ENCODE measurements at places on chromosomes 11 and 22. TPM values are rescaled to one million over a fixed set of nuclear protein-coding genes. Genes with fewer than 3 reads are reported as not detected.

DNA sequence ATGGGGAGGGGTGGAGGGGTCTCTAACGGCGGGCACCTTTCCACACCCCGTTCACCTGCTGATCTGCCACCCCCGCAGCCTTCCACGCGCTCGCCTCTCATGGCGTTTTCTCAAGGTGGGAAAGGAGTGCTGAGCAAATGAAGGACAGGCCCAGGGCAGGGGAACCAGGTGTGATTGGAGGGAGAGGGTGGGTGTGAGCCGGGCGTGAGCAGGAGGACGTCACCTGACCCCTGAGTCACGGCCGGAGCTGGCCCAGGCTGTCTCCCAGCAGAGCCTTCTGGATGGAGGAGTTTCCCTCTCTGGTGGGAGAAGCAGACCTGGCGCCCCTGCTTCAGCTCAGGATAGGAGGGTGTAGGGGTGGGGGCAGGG lies 14.0 kb upstream of the ARHGAP8 start:
- H3K4me3 ChIP-seq, result no peak overlapping the region
- no peak for DNase-seq
- H3K27ac ChIP-seq, result no peak overlapping the region

- no peak for DNase-seq
- peaks cover 59% of the 10 kb centered on the region for H3K36me3 ChIP-seq
- peaks cover 48% of the 10 kb centered on the region for H3K4me1 ChIP-seq
- H3K27ac ChIP-seq, result peak overlapping the region; percentile 57
- no peaks in the 10 kb centered on the region for H3K27me3 ChIP-seq
These were observed 1.4 kb upstream of the MTA2 start for GRCh38 chr11:62603072-62603408.

GRCh38 chr11:66745356-66746235 lies 16.6 kb upstream of the SPTBN2 start:
- no peaks in the 10 kb centered on the region for H3K4me1 ChIP-seq
- peaks cover 2% of the 10 kb centered on the region for H3K27me3 ChIP-seq
- peak overlapping the region; percentile 90 for H3K4me3 ChIP-seq
- DNase-seq, result peak; percentile 34
- H3K27ac ChIP-seq, result peak overlapping the region; percentile 80

DNA sequence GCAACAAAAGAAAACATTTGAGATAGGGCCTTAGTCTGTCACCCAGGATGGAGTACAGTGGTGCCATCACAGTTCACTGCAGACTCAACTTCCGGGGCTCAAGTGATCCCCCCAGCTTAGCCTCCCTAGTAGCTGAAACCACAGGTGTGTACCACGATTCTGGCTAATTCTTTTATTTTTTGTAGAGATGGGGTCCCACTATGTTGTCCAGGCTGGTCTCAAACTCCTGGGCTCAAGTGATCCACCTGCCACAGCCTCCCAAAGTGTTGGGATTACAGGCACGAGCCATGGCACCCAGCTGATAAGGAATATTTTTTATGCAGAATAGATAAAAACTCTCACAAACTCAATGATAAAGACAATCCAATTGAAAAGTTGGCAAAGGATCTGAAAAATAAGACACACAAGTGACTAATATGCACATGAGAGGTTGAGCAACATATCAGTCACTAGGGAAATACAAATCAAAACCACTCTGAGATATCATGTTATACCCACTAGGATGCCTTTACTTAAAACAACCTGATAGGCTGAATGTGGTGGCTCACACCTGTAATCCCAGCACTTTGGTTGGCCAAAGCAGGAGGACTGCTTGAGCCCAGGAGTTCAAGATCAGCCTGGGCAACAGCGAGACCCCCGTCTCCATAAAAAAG lies 33.9 kb upstream of the CLTCL1 start:
- DNase-seq, result no peak
- H3K36me3 ChIP-seq, result peaks cover 21% of the 10 kb centered on the region
- no peak overlapping the region for H3K4me3 ChIP-seq
- H3K4me1 ChIP-seq, result no peaks in the 10 kb centered on the region
- H3K27ac ChIP-seq, result no peak overlapping the region
- H3K27me3 ChIP-seq, result no peaks in the 10 kb centered on the region

DNA sequence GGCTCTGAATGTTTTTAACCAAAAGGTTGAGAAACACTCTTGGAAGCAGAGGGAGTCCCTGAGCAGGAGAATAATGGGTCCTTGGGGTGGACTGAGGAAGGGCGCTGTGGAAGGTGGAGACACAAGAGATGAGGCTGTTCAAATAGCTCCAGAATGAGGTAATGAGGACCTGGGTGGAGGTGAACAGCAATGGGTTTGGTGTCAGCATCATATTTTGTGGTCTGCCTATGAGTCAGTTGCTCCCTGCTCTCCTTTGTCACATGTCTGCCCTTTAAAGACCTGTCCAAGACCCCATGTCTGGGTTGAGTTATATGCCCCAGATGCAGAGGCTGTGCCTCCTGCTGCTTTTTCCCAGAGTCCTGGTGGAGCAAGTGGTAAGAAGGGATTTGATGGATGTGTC lies 113.6 kb downstream of the BARX2 start:
- H3K4me1 ChIP-seq, result no peaks in the 10 kb centered on the region
- H3K4me3 ChIP-seq, result no peak overlapping the region
- H3K36me3 ChIP-seq, result no peaks in the 10 kb centered on the region
- H3K27me3 ChIP-seq, result peaks cover 3% of the 10 kb centered on the region

GRCh38 chr11:85884581-85885021 lies 29.4 kb downstream of the CCDC83 start:
- no peaks in the 10 kb centered on the region for H3K4me1 ChIP-seq
- peaks cover 7% of the 10 kb centered on the region for H3K27me3 ChIP-seq

DNA sequence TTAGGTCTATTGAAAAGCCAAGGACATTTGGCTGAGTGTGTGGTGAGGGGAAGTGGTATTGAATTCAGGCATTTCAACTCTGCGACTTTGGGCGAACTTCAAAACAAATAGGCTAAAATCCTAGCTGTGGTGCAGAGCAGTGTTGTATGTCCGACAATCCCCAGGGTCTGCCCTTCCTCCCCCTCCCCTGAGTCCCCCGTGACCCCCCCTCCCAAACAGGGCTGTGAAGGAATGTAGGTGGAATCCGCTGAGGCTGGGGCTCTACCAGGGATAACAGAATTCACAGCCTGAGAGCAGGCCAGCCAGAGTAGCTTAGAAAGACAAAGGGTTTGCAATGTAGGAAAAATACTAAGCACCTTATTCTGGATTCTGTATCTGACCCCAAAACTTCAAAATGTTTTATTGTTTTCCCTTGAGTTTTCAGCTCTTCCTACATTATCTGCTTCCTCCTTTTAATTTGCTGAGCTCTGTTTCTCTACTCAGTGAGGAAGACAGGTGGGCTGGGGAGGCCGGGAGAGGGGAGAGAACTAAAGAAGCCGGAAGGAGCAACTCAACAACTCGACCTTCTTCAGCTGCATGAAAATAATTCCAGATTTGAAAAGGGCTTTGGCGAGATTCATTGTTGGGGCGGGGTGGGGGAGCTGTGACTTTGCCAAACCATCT lies 315.2 kb downstream of the BLID start:
- H3K4me1 ChIP-seq, result no peaks in the 10 kb centered on the region
- no peak for DNase-seq
- no peak overlapping the region for H3K27ac ChIP-seq
- H3K4me3 ChIP-seq, result no peak overlapping the region
- no peaks in the 10 kb centered on the region for H3K36me3 ChIP-seq

DNA sequence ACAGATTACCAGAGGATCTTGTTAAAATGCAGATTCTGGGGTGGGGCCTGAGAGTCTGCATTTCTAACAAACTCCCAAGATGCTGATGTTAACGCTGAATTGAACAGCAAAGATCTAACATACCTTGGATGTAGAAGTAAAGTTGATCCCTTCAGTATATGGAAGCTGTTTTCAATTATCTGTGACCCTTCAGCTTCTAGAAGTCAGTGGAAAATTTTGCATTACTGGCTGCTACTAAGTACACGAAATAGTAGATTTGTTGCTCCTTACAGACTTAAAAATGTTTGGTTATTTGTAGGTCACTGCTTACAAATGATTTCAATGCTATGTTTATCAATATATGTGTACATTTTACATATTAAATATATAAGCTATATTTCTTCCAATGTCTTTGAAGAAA lies 107.4 kb downstream of the ARHGAP42 start:
- no peaks in the 10 kb centered on the region for H3K4me1 ChIP-seq
- no peak for DNase-seq
- no peak overlapping the region for H3K4me3 ChIP-seq
- no peaks in the 10 kb centered on the region for H3K36me3 ChIP-seq
- no peaks in the 10 kb centered on the region for H3K27me3 ChIP-seq
- H3K27ac ChIP-seq, result no peak overlapping the region

DNA sequence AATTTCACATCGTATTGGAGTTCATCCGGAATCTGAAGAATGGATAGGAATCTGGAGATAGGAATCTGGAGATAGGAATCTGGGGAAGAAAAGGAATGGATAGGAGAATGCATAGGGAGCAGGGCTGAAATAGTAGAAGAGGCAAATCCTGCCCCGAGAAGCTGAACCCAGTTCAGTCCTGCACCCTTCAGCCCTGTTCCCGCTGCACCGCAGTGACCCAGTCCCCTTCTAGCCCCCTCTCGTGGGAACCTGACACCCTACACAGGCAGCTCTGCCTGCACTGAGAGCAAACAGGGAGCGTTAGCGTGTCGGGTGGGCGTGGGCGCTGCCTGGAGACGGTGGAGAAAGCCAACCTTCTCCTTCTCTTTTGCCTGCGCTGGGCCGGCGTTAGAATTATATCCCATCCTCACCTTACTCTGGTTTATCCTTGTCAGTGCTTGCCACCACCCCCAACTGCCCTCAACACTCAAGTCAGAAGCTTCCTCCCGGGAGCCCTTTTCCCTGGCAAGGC lies 1.0 kb upstream of the CCKBR start:
- H3K4me3 ChIP-seq, result no peak overlapping the region
- no peak for DNase-seq
- no peaks in the 10 kb centered on the region for H3K4me1 ChIP-seq
- H3K36me3 ChIP-seq, result no peaks in the 10 kb centered on the region

DNA sequence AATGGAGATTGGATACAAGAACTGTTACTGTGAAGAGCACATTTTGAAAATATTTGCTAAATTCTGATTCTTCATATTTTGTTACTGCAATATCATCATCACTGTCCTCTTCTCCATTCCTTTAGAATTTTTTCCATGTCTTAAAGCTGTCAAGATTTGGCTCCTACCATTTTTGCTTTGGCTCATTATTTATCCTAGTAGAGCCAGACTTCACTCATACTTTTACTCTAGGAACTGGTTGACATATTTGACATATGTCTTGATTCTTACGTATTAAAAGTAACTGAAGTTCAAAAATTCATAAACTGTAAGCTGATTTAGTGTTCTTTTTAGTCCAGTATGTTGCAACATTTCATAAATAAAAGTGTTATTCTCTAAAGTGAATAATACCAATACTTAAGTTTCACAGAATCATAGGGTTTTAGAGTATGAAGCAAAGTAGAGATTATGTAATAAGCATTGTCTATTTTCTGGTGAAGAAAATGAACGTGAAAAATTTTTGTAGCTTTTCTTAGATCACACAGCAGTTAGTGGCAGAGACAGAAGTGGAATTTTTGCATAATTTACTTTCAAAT lies 225.6 kb downstream of the TMEM135 start:
- no peak overlapping the region for H3K27ac ChIP-seq
- H3K27me3 ChIP-seq, result no peaks in the 10 kb centered on the region
- no peaks in the 10 kb centered on the region for H3K36me3 ChIP-seq
- no peaks in the 10 kb centered on the region for H3K4me1 ChIP-seq

- no peak for DNase-seq
- H3K27ac ChIP-seq, result no peak overlapping the region
- H3K36me3 ChIP-seq, result no peaks in the 10 kb centered on the region
- H3K4me1 ChIP-seq, result no peaks in the 10 kb centered on the region
- H3K4me3 ChIP-seq, result no peak overlapping the region
These were observed 39.3 kb upstream of the LRRC4C start for GRCh38 chr11:41498726-41499125.

- no peak for DNase-seq
- no peak overlapping the region for H3K4me3 ChIP-seq
- no peak overlapping the region for H3K27ac ChIP-seq
- H3K27me3 ChIP-seq, result peaks cover 7% of the 10 kb centered on the region
- peaks cover under 1% of the 10 kb centered on the region for H3K4me1 ChIP-seq
These were observed 55.8 kb downstream of the UBASH3B start for GRCh38 chr11:122711362-122711761.

DNA sequence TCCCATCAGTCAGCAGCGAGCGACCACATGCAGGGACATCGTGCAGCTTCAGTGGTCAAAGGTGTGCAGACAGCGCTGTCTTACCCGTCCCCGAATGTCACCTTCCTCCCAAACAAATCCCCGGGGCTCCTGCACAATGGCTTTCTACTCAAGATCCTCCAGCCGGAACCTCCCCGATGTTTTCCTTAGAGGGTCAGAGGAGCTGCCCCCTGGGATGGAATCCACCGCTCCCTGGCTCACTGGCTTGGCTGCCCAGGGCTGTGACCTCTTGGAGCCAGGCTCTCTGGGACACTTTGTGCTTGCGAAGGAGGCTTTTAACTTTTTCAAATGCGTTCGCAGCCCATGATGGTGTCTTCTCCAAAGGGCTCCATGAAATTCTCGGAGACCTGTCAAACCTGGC lies 17.3 kb upstream of the FGF19 start:
- H3K27ac ChIP-seq, result no peak overlapping the region
- H3K4me1 ChIP-seq, result no peaks in the 10 kb centered on the region
- H3K36me3 ChIP-seq, result no peaks in the 10 kb centered on the region
- no peak overlapping the region for H3K4me3 ChIP-seq

GRCh38 chr11:70942593-70942992 lies 309.8 kb downstream of the SHANK2 start:
- no peaks in the 10 kb centered on the region for H3K4me1 ChIP-seq
- no peak overlapping the region for H3K4me3 ChIP-seq
- H3K36me3 ChIP-seq, result no peaks in the 10 kb centered on the region

DNA sequence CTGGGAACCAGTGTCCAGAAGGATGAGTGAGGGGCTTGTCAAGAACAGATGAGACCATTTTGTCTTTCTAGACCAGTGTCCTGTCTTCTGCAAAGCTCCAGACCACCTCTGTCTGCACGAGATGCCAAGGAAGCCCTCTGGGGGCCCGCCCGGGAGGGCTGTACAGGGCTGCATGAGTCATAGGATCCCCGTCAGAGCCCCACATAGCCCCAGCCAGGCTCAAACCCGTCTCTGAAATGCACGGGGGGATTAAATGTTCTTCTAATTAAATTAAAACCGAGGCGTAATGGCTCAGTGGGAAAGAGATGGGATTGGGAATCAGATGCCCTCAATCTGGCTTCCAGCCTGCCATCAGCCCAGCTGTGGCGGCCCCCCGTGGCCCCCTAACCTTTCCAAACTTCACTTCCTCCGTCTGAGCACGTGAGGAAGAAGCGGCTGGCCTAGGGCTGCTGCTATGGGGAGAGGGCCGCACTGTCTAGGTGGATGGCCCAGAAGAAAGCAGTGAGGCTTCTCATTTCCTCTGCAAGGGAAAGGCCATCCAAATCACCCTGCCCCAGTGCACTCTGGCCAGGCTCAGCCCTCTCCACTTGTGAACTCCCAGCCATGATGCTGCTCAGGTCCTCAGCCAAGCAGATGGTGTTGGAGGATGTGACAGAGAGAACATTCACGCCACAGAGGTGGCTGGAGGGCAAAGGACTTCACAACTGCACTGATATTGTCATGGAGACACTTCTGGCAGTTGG lies 32.8 kb downstream of the KCNQ1OT1 start:
- DNase-seq, result no peak
- H3K27ac ChIP-seq, result no peak overlapping the region
- H3K36me3 ChIP-seq, result no peaks in the 10 kb centered on the region
- no peaks in the 10 kb centered on the region for H3K27me3 ChIP-seq

GRCh38 chr11:83613767-83614121 lies 327.6 kb upstream of the CCDC90B start:
- peaks cover 5% of the 10 kb centered on the region for H3K27me3 ChIP-seq
- H3K36me3 ChIP-seq, result no peaks in the 10 kb centered on the region
- H3K4me3 ChIP-seq, result no peak overlapping the region

Gene TRPC6
- not detected for total RNA-seq

Gene UBQLN3
- total RNA-seq, result not detected

Gene PRAME
- total RNA-seq, result not detected

Gene CCDC15
- total RNA-seq, result 3.1 TPM

Gene APOBEC3G
- total RNA-seq, result 56.7 TPM

Gene ELMOD1
- total RNA-seq, result not detected

Gene KRTAP5-2
- total RNA-seq, result not detected
